Esophagus squamous epithelium (tissue), 5 donors: ENCODE measurements at places on chromosomes 1 and 21.

- peak overlapping the region; percentile 25 for H3K27ac ChIP-seq
- H3K4me3 ChIP-seq = no peak overlapping the region
- DNase-seq = no peak
Measured at GRCh38 chr1:182249201-182249676, 142.4 kb downstream of the GLUL start.

DNA sequence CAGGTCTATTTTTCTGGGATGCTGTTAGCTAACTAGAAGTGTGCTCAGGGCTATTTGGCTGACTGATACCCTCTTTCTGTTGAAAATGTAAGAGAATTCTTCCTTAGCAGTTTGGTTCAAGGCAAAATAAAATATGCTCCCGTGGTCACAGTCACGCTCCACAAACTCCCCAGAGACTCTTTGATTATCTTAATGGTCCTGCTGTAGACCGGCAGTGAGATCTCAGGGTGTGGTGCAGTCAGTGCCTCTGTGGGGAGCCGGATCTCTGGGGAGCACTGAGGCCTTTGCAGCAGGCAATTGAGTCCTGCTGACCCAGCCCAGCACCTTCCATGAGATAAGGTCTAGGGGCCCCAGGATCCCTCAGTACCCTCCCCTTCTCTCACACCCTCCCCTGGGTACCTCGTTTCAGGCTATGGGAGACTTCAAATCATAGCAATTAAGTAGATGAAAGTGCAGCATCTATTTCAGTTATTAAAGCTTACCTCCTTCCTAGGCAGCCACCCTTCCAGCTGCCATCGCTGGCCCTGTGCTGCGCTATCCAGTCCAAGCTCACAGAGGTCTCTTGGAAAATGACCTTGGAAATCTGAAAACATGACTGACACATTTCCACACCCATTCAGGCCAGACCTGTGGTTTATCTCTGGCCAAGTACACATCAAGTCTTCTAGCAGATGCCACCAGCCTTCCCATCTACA lies 98.1 kb downstream of the SEC16B start:
- H3K36me3 ChIP-seq = no peaks in the 10 kb centered on the region
- H3K27me3 ChIP-seq = no peaks in the 10 kb centered on the region
- no peak overlapping the region for H3K27ac ChIP-seq
- no peak for DNase-seq
- no peaks in the 10 kb centered on the region for H3K4me1 ChIP-seq
- H3K4me3 ChIP-seq = no peak overlapping the region

DNA sequence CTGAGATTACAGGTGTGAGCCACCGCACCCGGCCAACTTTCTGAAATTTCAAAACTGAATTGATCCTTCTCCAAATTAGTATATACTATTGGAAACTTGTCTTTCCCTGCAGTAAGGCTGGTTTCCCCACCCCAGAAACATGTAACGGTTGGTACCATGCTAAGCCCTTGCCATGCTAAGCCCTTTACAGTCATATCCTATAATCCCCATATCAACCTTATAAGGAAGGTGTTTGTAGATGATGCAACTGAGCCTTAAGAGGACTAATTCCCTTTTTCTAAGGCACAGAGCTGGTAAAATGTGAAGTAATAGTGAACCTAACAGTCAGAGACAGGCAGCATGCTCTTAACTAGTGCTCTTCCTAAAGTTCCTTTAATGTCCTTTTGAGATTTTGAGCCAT lies 413.7 kb downstream of the DISC1 start:
- DNase-seq = no peak
- no peak overlapping the region for H3K4me3 ChIP-seq
- no peak overlapping the region for H3K27ac ChIP-seq
- no peaks in the 10 kb centered on the region for H3K27me3 ChIP-seq
- peaks cover 43% of the 10 kb centered on the region for H3K4me1 ChIP-seq
- no peaks in the 10 kb centered on the region for H3K36me3 ChIP-seq

DNA sequence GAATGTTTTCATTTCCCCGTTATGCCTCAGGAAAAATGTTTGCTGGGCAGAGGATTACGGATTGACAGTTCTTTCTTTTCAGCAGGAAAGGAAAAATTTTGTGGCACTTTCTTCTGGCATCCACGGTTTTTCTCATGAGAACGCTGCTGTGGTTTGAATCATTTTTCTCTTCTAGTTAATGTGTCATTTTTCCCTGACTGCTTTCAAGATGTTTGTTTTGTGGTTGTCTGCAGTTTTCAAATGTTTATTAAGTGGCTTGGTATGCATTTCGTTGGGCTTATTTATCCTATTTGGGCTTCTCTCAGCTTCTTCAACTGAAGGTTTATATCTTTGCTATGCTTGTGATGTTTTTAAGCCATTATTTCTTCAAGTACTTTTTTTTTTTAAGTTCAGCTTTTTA lies 359.0 kb downstream of the RGS7 start:
- H3K36me3 ChIP-seq = no peaks in the 10 kb centered on the region
- H3K4me3 ChIP-seq = no peak overlapping the region
- H3K4me1 ChIP-seq = no peaks in the 10 kb centered on the region
- no peaks in the 10 kb centered on the region for H3K27me3 ChIP-seq
- no peak overlapping the region for H3K27ac ChIP-seq

GRCh38 chr1:205714190-205714905 lies 34.0 kb upstream of the SLC45A3 start:
- DNase-seq = no peak
- H3K36me3 ChIP-seq = no peaks in the 10 kb centered on the region
- no peak overlapping the region for H3K27ac ChIP-seq
- H3K27me3 ChIP-seq = no peaks in the 10 kb centered on the region
- peaks cover 9% of the 10 kb centered on the region for H3K4me1 ChIP-seq

- no peaks in the 10 kb centered on the region for H3K4me1 ChIP-seq
- H3K4me3 ChIP-seq = no peak overlapping the region
- H3K36me3 ChIP-seq = peaks cover 12% of the 10 kb centered on the region
- no peaks in the 10 kb centered on the region for H3K27me3 ChIP-seq
- H3K27ac ChIP-seq = no peak overlapping the region
Measured at GRCh38 chr1:46568461-46568891, 17.0 kb upstream of the KNCN start.

DNA sequence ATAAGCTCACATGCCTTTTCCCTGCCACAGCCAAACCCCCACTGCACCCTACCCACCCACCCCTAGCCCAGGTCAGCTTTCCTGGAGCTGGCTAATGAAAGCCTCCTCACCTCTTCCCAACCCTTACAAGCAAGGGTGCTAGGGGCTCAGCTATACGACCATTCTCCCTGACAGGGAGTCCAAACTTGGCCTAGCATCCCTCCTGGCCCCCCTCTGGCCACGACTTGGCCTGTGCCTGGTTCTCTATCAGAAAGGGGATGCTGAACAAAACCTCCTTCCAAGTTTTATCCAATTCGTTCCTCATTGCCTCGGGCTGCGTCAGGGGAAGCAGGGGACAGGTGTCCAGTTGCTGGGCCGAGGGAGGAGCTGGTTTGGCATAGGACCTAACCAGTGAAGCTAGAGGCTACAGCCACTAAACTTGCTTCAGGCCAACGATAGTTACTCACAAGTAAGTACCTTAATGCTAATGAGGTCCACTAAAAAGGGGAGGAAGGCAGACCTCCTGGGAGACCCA lies 8.6 kb downstream of the TMEM81 start:
- no peaks in the 10 kb centered on the region for H3K4me1 ChIP-seq
- no peak for DNase-seq
- no peaks in the 10 kb centered on the region for H3K36me3 ChIP-seq

GRCh38 chr1:202967684-202968281 lies 726 bp upstream of the CYB5R1 start:
- DNase-seq = no peak
- peaks cover 19% of the 10 kb centered on the region for H3K36me3 ChIP-seq
- H3K27ac ChIP-seq = peak overlapping the region; percentile 97
- no peaks in the 10 kb centered on the region for H3K27me3 ChIP-seq
- H3K4me1 ChIP-seq = peaks cover 20% of the 10 kb centered on the region

DNA sequence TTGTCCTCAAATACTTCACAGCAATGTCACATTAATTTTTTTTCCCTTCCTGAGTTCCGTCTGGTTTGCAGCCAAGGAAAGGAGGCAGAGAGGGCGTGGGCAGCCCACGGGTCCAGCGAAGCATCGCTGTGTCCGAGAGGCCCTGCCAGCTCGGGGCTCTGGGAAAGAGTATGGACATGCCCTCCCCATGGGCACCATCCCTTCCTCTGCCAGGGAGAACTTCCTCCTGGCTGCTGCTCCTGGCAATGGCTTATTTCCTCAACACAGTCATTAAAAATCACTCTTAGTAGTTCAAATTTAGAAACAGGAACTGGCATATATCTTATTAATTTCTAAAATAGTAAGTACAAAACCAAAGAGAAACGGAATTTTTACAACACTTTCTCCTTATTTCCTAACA lies 115.4 kb downstream of the RIPK4 start:
- H3K4me1 ChIP-seq = peaks cover 78% of the 10 kb centered on the region
- no peak overlapping the region for H3K4me3 ChIP-seq
- no peaks in the 10 kb centered on the region for H3K27me3 ChIP-seq
- H3K27ac ChIP-seq = peak overlapping the region; percentile 76
- no peaks in the 10 kb centered on the region for H3K36me3 ChIP-seq

DNA sequence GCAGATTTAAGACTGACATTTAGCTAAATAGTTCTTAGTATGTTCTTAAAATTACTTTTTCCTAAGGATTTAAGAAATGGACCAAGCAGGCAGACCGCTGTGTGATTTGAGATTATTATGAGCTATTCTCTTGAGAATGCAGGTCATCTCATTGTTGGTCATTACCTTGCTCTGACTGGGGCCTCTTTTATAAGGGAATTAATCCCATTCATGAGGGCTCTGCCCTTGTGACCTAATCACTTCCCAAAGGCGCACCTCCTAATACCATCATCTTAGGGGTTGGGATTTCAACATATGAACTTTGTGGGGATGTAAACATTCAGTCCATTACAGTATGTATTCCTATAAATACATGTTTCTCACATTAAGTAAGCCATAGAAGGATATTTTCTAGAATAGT lies 24.2 kb downstream of the OSBPL9 start:
- H3K27ac ChIP-seq = no peak overlapping the region
- DNase-seq = no peak
- no peak overlapping the region for H3K4me3 ChIP-seq
- no peaks in the 10 kb centered on the region for H3K36me3 ChIP-seq
